HCT116 (cell line): ENCODE measurements at places on chromosomes 5 and 9. TPM values are rescaled to one million over a fixed set of nuclear protein-coding genes. Genes with fewer than 3 reads are reported as not detected.

DNA sequence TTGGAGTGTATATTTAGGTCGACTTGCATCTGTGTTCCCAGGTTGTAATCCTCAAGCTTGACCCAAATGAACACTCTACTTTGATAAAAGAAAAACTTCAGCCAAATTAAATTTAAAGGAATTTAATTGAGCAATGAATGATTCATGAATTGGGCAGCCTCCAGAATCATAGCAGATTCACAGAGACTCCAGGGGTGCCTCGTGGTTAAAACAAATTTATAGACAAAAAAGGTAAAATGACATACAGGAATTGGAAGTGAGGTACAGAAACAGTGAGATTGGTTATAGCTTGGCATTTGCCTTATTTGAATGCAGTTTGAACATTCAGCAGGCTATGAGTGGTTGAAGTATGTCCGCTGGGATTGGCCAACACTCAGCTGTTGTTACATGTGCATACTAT, 21.6 kb upstream of the SPATA31D4 start:
- no peak overlapping the region for H3K4me3 ChIP-seq
- H3K36me3 ChIP-seq = no peaks in the 10 kb centered on the region
- no peak for DNase-seq

Gene AHRR
- 12.7 TPM for total RNA-seq

- no peaks in the 10 kb centered on the region for H3K4me1 ChIP-seq
- H3K4me3 ChIP-seq = no peak overlapping the region
- H3K36me3 ChIP-seq = no peaks in the 10 kb centered on the region
- H3K27me3 ChIP-seq = no peaks in the 10 kb centered on the region
- H3K27ac ChIP-seq = no peak overlapping the region
Measured at GRCh38 chr5:107294211-107294550, 376.6 kb downstream of the EFNA5 start.

GRCh38 chr5:132342291-132343180, 27.0 kb upstream of the SLC22A5 start:
- no peaks in the 10 kb centered on the region for H3K4me1 ChIP-seq
- no peak for DNase-seq
- no peak overlapping the region for H3K27ac ChIP-seq
- H3K4me3 ChIP-seq = no peak overlapping the region
- no peaks in the 10 kb centered on the region for H3K36me3 ChIP-seq
- no peaks in the 10 kb centered on the region for H3K27me3 ChIP-seq

Gene GPR150
- not detected for total RNA-seq

Gene AQP3
- 5.5 TPM for total RNA-seq

Gene MEF2C
- 13.0 TPM for total RNA-seq

Gene CDH6
- 0.12 TPM for total RNA-seq

- H3K36me3 ChIP-seq = no peaks in the 10 kb centered on the region
- no peak overlapping the region for H3K27ac ChIP-seq
- H3K4me1 ChIP-seq = peaks cover 18% of the 10 kb centered on the region
- DNase-seq = no peak
Measured at GRCh38 chr9:137598943-137599342, 6.5 kb upstream of the ARRDC1 start.

DNA sequence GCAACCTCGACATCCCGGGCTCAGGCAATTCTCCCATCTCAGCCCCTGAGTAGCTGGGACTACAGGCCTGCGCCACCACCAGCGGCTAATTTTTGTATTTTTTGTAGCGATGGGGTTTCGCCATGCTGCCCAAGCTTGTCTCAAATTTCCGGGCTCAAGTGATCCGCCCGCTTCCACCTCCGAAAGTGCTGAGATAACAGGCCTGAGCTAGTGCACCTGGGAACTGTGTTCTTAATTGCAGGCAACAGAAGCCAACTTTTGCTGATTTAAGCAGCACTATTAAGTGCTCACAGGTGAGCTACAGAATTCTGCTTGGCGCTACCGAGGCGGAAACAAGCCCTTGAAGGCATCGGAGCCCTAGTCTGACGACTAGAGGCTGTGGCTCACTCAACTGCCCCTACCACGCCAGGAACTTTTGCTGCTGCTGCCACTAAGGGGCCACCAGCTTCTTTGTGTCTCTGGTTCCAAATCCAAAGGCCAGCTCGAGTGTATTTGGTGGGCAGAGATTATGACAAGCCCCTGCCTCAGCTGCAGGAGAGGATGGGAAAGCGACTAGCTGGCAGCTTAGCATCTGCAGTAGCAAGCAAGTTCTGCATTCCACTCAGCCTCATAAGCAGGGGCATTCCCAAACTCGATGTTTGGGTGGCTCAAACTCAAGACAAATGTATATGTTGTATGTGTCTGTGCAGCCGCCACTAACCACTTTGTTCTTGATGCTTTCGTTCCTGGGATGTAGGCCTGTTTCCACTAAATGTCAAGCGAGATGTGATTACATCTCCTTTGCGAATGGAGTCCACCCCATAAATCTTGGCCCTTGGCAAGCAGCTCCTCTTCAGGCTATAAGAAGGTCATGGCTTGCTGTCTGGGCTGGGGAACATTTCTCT, 10.6 kb upstream of the HMCN2 start:
- no peaks in the 10 kb centered on the region for H3K36me3 ChIP-seq
- H3K27me3 ChIP-seq = 0 out of 2 replicates have a peak, but pooled peaks cover under 1% of the 10 kb centered on the region
- DNase-seq = no peak
- no peaks in the 10 kb centered on the region for H3K4me1 ChIP-seq
- H3K4me3 ChIP-seq = no peak overlapping the region

DNA sequence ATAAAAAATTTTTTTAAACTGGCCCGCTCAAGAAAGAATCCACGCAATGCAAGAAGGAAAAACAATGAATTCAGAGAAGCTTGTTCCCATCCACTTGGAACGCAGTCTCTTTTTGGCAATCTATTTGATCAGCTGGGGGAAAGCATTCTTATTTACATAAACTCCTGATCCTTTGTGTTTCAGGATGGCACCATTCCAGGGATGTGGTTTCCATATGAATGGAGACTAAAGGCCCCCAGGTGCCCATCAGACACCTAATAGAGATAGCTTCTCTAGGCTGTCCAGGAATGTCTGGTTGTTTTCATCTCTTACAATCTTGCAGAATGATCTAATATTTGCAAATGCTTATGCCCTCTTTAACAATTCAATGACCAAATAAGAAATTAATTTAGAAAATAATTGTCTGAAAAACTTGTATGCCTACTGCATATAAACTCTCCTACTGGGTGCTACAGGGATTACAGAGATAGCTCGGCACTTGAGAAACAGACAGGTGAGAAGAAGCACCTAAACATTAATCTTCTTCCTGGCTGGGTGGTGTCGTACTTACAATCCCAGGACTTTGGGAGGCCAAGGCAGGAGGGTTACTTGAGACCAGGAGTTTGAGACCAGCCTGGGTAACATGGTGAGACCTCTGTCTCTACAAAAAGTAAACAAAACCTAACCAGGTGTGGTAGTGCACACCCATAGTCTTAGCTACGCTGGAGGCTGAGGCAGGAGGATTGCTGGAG, 3.0 kb upstream of the RASGRF2 start:
- no peaks in the 10 kb centered on the region for H3K36me3 ChIP-seq
- no peak for DNase-seq
- peaks cover 4% of the 10 kb centered on the region; the same call in 1 of the 2 replicates for H3K27me3 ChIP-seq

DNA sequence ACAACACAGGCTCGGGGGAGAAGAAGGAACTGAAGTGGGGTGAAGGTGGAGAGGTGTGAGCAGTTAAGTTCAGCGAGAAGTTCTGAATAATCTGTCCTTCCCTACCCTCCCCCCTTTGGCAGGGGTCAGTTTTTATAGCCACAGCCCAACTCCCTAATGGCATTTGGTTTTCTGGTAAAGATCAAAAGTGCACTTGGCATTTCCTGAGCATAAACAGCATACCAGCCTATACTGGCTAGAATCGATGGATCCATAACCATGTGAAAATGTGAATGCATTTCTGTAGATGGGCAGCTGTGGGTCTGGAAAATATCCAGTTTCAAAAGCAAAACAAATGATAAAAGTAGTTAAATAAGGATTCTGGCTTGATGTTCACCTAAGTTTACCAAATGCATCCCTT, 410.9 kb downstream of the PLK2 start:
- H3K27ac ChIP-seq = no peak overlapping the region
- no peaks in the 10 kb centered on the region for H3K27me3 ChIP-seq
- H3K36me3 ChIP-seq = no peaks in the 10 kb centered on the region
- DNase-seq = no peak
- H3K4me3 ChIP-seq = no peak overlapping the region

GRCh38 chr5:43981556-43981955, 378.6 kb downstream of the NNT start:
- no peak overlapping the region for H3K4me3 ChIP-seq
- DNase-seq = no peak
- H3K36me3 ChIP-seq = no peaks in the 10 kb centered on the region
- no peak overlapping the region for H3K27ac ChIP-seq

DNA sequence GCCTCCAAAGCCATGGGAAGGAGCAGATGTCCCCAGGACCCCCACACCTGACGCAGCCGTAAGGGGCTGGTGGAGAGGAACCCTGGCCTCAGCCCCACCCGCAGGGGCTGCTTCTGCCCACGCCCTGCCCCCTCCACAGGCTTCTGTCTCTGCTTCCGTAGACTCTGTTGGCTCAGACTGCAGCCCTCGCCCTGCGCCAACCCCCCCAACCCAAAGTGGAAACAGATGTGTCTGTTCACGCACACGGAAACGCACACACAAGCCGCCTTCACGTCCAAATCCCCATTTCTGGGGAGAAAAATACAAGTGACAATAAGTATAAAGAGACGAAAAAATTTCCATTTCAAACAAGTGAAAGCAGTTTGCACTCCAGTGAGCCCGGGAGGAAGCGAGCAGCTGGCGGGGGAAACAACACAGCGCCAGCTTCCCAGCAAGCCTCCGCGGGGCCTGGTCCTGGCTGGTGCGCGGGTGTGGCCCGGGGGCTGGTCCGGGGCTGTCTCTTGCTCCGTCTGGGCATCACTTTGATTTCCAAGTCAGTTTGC, 32.6 kb upstream of the RXRA start:
- H3K27ac ChIP-seq = no peak overlapping the region
- H3K27me3 ChIP-seq = no peaks in the 10 kb centered on the region
- H3K36me3 ChIP-seq = no peaks in the 10 kb centered on the region
- H3K4me3 ChIP-seq = no peak overlapping the region
- H3K4me1 ChIP-seq = no peaks in the 10 kb centered on the region

- H3K4me3 ChIP-seq = no peak overlapping the region
- no peak for DNase-seq
- no peak overlapping the region for H3K27ac ChIP-seq
- H3K27me3 ChIP-seq = peaks cover 9% of the 10 kb centered on the region; the same call in 1 of the 2 replicates
- H3K36me3 ChIP-seq = no peaks in the 10 kb centered on the region
Measured at GRCh38 chr5:176793736-176794135, 16.6 kb upstream of the UNC5A start.
